ENCODE measurements at places on chromosomes 12 and 14. TPM values are rescaled to one million over a fixed set of nuclear protein-coding genes. Genes with fewer than 3 reads are reported as not detected.

Gene OTX2
- total RNA-seq: not detected

Gene TAS2R7
- not detected for total RNA-seq

- no peak for DNase-seq
Observed at GRCh38 chr14:90788031-90788430, 28.2 kb downstream of the TTC7B start.

GRCh38 chr12:130162267-130162666 lies at the start of gene FZD10:
Gene FZD10, plus strand, starts transcription at chr12:130162464. Its CDS starts 479 bp downstream, at chr12:130162943.
- DNase-seq: peak; percentile 60

DNA sequence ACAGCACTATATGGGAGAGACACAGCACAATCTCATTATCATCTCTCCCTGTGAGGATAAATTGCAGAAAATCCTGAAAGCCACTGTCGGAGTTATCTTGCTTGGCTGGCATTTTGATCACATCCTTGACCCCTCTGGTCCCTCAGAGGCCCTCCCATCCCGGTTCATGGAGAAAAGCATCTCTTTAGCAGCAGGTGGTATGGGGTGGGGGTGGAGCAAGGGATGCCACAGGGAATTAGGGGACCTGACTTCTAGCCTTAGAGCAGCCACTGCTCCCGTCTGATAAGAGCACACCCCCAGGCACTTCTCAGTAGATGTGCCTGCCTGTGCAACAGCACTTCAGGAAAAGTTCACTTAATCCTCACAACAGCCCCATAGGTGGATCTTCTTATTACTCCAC lies 38.6 kb downstream of the GRIN2B start:
- DNase-seq: no peak

GRCh38 chr12:52534482-52534881 lies 14.3 kb upstream of the KRT5 start:
- DNase-seq: no peak

DNA sequence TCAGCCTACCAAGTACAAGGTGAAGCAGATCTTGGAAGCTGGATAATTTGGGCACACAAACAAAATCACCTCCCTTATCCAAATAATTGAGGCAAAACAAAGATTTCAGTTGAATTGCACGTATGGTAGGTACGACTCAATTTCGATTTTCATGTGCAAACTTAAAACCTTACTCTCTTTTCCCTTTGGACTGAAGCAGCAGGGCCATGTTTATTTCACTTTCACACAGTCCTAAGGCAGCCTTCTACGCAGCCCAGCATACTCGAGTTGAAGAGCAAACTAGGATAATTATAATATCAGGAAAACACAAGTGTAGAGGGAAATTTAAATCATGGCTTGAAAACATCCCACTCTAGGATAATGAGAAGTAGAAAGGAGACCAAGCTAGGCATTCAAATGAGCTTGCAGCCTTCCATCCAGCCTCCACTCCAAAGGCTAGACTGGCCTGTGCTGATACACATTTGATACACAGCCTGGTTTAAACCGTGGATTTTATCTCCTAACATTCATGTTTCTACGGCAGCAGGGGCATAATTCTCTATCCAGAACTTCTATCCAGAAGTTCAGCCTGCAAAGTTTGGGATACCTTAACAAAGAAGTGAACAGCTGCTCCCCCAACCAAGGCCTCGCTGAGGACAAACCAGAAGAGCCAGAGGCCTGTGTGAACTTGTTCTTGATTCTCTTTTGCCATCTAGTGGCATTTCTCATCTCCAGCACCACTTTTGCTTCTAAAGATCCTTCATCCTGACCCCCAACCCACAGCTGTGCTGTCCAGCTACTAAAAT lies 2.4 kb upstream of the RNASE7 start:
- peak; percentile 48 for DNase-seq

GRCh38 chr12:68633614-68634558 lies 23.2 kb downstream of the RAP1B start:
- DNase-seq: no peak

- no peak for DNase-seq
Observed at GRCh38 chr12:52537101-52537500, 15.8 kb downstream of the KRT71 start.

- DNase-seq: no peak
Observed at GRCh38 chr12:50659260-50659659, 104.6 kb upstream of the ATF1 start.

DNA sequence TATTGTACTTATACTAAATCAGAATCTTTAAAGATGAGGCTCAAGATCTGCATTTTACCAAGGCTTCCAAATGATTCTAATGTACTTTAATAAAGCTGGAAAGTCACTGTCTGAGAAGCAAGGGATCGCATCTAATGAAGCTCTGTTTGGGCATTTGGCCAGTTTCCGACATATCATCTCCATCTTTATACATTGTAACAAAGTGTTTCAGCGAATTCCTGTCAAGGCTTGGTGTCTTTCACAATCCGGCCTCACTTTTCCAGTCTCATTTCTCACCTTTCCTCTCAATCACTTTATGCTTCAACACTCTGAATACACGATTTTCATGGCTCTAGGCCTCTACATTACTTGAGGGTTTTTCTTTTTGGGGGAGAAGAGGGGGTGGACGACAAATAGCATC lies 27.5 kb upstream of the INSM2 start:
- DNase-seq: no peak

DNA sequence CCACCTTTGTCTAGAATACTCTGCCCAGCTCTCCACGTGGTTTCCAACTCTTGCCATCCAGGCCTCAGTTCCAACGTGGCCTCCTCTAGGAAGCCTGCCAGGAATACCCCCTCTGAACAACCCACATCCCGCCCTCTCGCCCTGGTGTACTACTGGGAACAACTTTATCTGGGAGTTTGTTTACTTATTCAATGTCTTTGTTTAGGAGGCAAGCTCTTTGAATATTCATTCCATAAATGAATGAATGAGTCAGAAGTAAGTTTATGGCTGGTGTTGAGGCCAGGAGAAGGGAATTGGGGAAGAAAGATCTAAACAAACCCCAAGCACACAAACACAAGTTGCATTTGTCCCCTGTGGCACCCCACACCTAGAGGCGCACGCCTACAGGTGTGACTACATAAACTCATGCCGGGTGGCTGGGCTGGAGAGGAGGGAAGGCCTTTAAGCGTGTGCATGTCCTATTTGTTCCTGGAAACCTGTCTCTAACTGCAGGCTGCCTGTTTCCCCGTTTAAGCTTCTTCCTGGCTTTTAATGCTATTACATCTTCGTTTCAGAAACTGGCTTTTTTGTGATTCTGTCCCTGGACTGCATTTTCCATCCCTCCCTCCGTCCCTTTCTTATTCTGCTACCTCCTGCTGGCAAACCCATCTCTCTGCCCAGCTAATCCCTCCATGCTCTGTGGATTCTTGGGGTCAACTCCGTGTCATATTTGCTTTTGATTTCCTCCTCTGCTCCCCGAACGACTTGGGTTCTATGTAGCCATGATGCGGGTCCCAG lies 57.9 kb downstream of the FZD10 start:
- DNase-seq: no peak

- no peak for DNase-seq
Observed at GRCh38 chr12:50081096-50081808, 3.9 kb upstream of the SMARCD1 start.

All from left ventricle myocardium superior (tissue), 1 donor.